Adrenal gland (tissue), 19 donors: ENCODE measurements at places on chromosomes 6 and 20. TPM values are rescaled to one million over a fixed set of nuclear protein-coding genes. Genes with fewer than 3 reads are reported as not detected.

GRCh38 chr20:40294747-40295146 is 394.3 kb downstream of the MAFB start:
- H3K27me3 ChIP-seq = no peaks in the 10 kb centered on the region
- H3K36me3 ChIP-seq = no peaks in the 10 kb centered on the region
- H3K4me3 ChIP-seq = no peak overlapping the region
- no peaks in the 10 kb centered on the region for H3K4me1 ChIP-seq
- H3K27ac ChIP-seq = no peak overlapping the region
- DNase-seq = no peak

- DNase-seq = no peak
- no peaks in the 10 kb centered on the region for H3K27me3 ChIP-seq
- H3K4me3 ChIP-seq = no peak overlapping the region
- no peak overlapping the region for H3K27ac ChIP-seq
- H3K4me1 ChIP-seq = no peaks in the 10 kb centered on the region
- no peaks in the 10 kb centered on the region for H3K36me3 ChIP-seq
Measured at GRCh38 chr6:39577446-39578165, 147.6 kb downstream of the KIF6 start.

- no peak overlapping the region for H3K4me3 ChIP-seq
- no peaks in the 10 kb centered on the region for H3K4me1 ChIP-seq
- DNase-seq = no peak
- no peak overlapping the region for H3K27ac ChIP-seq
Measured at GRCh38 chr20:56986931-56987720, 279.3 kb downstream of the BMP7 start.

DNA sequence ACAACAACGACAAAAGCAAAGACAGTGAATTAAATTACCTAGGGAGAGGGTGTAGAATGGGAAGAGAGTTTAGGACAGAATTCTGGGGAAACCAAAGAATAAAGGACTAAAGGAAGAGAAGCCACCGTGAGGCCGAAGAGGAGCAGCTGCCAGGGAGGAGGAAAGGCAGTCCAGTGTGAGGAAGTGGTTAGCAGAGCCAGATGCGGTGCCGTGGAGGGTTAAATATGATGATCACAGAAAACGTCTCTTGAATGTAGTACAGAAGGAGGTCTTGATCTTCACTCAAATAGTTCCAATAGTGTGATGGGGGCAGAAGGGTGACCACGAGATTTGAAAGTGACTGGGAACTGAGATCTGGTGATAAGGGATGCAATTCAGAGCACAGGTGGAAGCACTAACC is 67.7 kb downstream of the TMEM244 start:
- no peak for DNase-seq
- no peaks in the 10 kb centered on the region for H3K4me1 ChIP-seq
- H3K27ac ChIP-seq = no peak overlapping the region
- no peaks in the 10 kb centered on the region for H3K27me3 ChIP-seq

RIMS4 gene
- total RNA-seq = 0.11 TPM

HLA-C gene
- total RNA-seq = 990 TPM

- H3K36me3 ChIP-seq = no peaks in the 10 kb centered on the region
- peak overlapping the region; percentile 73 for H3K27ac ChIP-seq
- peak overlapping the region; percentile 81 for H3K4me3 ChIP-seq
- H3K27me3 ChIP-seq = no peaks in the 10 kb centered on the region
- DNase-seq = peak; percentile 59
Measured at GRCh38 chr6:131949909-131950766, 1.0 kb downstream of the CCN2 start.

GRCh38 chr6:155378276-155378675 is 64.0 kb upstream of the TFB1M start:
- no peaks in the 10 kb centered on the region for H3K27me3 ChIP-seq
- no peaks in the 10 kb centered on the region for H3K4me1 ChIP-seq
- H3K27ac ChIP-seq = no peak overlapping the region
- DNase-seq = no peak
- no peak overlapping the region for H3K4me3 ChIP-seq

DNA sequence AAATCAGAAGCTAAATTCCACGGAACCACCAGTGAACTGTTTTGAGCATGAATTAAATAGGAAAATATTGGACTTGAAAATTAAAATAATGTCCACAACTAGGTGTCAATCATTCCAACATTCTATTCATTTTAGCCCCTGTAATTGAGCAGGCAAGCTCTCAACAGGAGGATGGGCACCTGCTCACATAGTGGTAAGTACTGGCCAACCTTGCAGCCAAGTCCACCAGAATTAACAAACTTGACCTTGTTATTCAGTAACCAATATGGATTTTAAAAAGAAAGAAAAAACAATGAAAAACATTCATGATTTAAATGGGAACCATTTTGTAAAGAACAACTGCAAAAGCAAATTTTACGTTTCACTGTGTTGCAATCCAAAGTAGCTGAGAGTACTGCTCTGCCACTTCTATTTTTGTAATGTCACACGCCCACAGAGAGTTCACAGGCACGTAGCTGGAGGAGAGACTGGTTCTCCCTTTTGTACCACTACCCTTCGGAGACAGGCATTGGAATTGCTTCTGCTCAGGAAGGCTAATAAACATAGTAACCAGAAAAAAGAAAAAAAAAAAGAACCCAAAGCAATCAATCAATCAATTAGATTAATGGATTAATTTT is 75.2 kb upstream of the F13A1 start:
- no peak overlapping the region for H3K27ac ChIP-seq
- H3K36me3 ChIP-seq = no peaks in the 10 kb centered on the region
- no peak for DNase-seq
- no peaks in the 10 kb centered on the region for H3K4me1 ChIP-seq

GRCh38 chr6:97423190-97423589 is 140.2 kb upstream of the MMS22L start:
- H3K36me3 ChIP-seq = no peaks in the 10 kb centered on the region
- no peak overlapping the region for H3K4me3 ChIP-seq
- no peak overlapping the region for H3K27ac ChIP-seq

SLC22A16 gene
- total RNA-seq = not detected

DNA sequence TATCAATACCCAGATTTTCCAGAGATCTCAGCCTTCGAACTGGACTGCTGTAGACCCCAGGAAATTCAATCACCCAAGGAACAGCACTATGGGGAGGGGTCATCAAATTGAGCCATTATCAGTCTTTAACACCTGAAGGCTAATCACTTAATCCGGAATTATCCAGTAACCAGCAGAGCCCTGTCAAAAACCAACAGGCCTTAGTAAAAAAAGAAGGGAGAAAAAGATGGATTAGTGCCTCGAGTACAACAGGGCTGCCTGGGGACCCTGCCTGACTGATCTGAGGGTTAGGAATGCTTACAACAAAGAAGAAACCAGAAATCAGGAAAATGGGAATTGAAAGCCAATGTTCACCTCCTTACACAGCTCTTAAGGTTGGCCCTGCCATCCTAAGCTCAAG is 7.6 kb downstream of the RRAGD start:
- no peaks in the 10 kb centered on the region for H3K4me1 ChIP-seq
- H3K4me3 ChIP-seq = no peak overlapping the region
- no peaks in the 10 kb centered on the region for H3K36me3 ChIP-seq
- H3K27me3 ChIP-seq = no peaks in the 10 kb centered on the region
- DNase-seq = no peak
- no peak overlapping the region for H3K27ac ChIP-seq

CRYBG1 gene
- total RNA-seq = 3.7 TPM

GRCh38 chr6:122246906-122247658 is 152.4 kb upstream of the HSF2 start:
- no peaks in the 10 kb centered on the region for H3K4me1 ChIP-seq
- no peaks in the 10 kb centered on the region for H3K36me3 ChIP-seq
- H3K27me3 ChIP-seq = no peaks in the 10 kb centered on the region
- no peak overlapping the region for H3K27ac ChIP-seq
- H3K4me3 ChIP-seq = no peak overlapping the region
- DNase-seq = no peak

DNA sequence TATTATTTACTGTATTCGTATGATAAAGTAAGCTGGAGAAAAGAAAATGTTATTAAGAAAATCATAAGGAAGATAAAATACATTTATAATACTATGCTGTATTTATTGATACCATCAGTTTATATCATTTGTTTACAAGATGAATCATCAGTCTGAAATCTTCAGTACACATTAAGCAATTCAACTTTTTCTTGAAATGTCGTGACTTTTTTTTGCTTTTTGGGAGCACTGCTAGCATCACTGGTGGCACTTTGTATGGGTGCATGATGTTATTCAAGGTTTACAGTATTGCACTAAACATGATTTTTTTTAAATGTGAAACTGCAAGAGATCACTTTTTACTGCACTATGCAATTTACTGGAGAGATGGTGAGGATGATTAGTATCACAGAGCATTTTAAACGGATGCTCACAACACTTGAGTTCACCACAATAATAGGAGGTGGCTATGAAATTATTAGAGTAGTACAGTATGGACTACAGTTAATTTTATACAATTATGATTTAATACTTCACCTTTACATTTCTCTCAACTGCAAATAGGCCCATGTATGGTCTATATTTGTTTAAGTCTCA is 85.9 kb downstream of the SNAP25 start:
- H3K4me1 ChIP-seq = no peaks in the 10 kb centered on the region
- DNase-seq = no peak
- H3K4me3 ChIP-seq = no peak overlapping the region
- H3K36me3 ChIP-seq = no peaks in the 10 kb centered on the region
- no peaks in the 10 kb centered on the region for H3K27me3 ChIP-seq

COL9A1 gene
- total RNA-seq = not detected

GRCh38 chr20:17721802-17722486 is 22.2 kb downstream of the BANF2 start:
- DNase-seq = no peak
- no peak overlapping the region for H3K27ac ChIP-seq
- H3K4me1 ChIP-seq = no peaks in the 10 kb centered on the region
- no peak overlapping the region for H3K4me3 ChIP-seq
- no peaks in the 10 kb centered on the region for H3K36me3 ChIP-seq

DNA sequence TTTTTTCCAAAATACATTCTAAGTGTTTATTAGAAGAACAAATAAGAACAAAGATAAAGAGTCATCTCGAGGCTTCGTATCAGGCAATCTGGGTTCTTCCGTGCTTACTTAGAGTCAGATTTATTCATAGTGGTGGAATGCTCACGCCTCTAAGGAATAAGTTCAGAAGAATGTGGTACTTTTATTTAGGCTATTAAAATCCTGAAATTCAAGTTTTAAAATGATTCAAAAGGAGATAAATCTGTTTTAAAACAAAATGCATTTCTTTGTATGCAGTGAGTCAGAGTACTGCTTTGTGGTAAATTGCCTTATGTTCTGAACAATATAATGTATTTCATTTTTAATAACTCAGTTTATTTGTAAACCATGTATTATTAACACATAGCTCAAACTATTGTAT is 89.1 kb downstream of the FUT9 start:
- no peaks in the 10 kb centered on the region for H3K36me3 ChIP-seq
- no peaks in the 10 kb centered on the region for H3K4me1 ChIP-seq
- no peak for DNase-seq
- H3K4me3 ChIP-seq = no peak overlapping the region

GRCh38 chr20:21167261-21167660 is 41.4 kb downstream of the KIZ start:
- no peaks in the 10 kb centered on the region for H3K4me1 ChIP-seq
- no peak overlapping the region for H3K27ac ChIP-seq

HLA-DRB5 gene
- total RNA-seq = 694 TPM

GRCh38 chr20:9514072-9514460 is 324 bp upstream of the LAMP5 start:
- H3K4me3 ChIP-seq = no peak overlapping the region
- H3K36me3 ChIP-seq = no peaks in the 10 kb centered on the region
- peaks cover 45% of the 10 kb centered on the region for H3K27me3 ChIP-seq
- no peak overlapping the region for H3K27ac ChIP-seq
- no peak for DNase-seq
- peaks cover 8% of the 10 kb centered on the region for H3K4me1 ChIP-seq

DNA sequence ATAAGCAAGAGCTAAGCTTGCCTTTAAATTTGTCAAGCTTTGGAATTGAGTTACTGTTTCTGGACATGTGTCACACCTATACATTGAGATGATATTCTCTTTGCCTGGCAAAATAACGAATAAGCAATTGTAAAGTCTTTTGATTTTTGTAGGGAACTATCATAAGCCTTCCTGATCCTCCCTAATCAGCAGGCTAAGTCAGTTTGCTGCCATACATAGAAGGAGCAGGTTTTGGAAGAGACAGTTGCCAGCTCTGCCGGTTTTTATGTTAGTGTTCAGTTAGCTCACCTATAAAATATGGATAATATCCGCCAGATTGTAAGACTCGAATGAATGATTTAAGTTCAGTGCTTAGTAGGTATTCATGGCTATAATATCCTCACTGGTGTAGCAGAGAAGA is 34.4 kb upstream of the BCAS1 start:
- DNase-seq = no peak
- no peaks in the 10 kb centered on the region for H3K27me3 ChIP-seq
- no peaks in the 10 kb centered on the region for H3K36me3 ChIP-seq
- no peaks in the 10 kb centered on the region for H3K4me1 ChIP-seq
- no peak overlapping the region for H3K27ac ChIP-seq

DNA sequence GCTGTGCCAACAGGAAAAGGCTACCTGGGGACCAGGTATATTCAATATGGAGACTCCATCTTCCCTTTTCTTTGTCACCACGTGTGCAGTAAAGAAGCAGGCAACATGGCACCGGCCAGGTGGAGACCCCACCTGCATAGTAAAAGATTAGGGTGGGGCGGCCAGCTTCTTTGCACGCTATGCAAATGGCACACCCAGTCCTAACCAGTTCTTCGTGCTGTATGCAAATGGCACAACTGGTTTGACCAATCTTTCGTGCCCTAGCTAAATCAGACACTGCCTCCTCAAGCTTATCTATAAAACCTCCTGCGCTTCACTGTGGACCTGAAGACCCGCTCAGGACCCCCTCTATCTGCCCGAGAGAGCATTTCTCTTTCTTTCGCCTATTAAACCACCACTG is 88.8 kb upstream of the EZR start:
- no peak overlapping the region for H3K4me3 ChIP-seq
- no peak overlapping the region for H3K27ac ChIP-seq
- DNase-seq = no peak
- H3K4me1 ChIP-seq = no peaks in the 10 kb centered on the region

GRCh38 chr20:17501701-17502100 is 29.5 kb downstream of the BFSP1 start:
- no peak overlapping the region for H3K27ac ChIP-seq
- H3K4me1 ChIP-seq = peaks cover 8% of the 10 kb centered on the region
- no peaks in the 10 kb centered on the region for H3K27me3 ChIP-seq
- no peaks in the 10 kb centered on the region for H3K36me3 ChIP-seq

OR12D3 gene
- total RNA-seq = not detected

GRCh38 chr6:140046016-140046632 is 671.7 kb upstream of the CITED2 start:
- no peak overlapping the region for H3K4me3 ChIP-seq
- H3K36me3 ChIP-seq = no peaks in the 10 kb centered on the region
- DNase-seq = no peak
- peaks cover 6% of the 10 kb centered on the region for H3K4me1 ChIP-seq
- H3K27me3 ChIP-seq = no peaks in the 10 kb centered on the region

LPIN3 gene
- total RNA-seq = 4.7 TPM
